ENCODE measurements at places on chromosomes 1 and 21. TPM values are rescaled to one million over a fixed set of nuclear protein-coding genes. Genes with fewer than 3 reads are reported as not detected.

DNA sequence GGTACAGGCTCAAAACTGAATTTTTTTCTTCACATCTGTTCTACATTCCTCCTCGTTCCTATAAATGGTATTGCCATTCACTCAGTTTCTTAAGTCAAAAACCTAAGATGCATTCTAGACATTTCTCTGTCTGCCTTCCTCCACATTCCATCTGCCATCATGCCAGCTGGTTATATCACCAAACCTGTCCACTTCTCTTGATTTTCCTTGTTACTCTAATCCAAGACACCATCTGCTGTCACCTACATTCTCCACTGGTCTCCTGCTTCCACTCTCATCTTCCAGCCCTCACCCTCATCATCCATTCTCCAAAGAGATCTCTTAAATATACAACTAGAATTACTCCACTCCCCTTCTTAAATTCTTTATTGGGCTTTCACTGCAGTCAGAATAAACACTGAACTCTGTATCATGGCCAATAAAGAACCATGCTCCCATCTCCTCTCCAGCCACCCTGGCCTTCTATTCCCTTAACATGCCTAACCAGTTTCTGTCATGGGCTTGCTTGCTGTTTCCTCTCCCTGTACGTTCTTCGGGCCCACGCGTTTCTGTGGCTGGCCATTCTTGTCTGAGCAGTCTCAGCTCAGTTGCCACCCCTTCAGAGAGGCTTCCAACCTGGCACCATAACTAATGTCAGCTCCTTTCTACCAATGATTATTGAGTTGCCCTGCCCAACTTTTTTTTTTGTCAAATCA lies 278.3 kb downstream of the ST6GALNAC3 start:
- DNase-seq = no peak

DNA sequence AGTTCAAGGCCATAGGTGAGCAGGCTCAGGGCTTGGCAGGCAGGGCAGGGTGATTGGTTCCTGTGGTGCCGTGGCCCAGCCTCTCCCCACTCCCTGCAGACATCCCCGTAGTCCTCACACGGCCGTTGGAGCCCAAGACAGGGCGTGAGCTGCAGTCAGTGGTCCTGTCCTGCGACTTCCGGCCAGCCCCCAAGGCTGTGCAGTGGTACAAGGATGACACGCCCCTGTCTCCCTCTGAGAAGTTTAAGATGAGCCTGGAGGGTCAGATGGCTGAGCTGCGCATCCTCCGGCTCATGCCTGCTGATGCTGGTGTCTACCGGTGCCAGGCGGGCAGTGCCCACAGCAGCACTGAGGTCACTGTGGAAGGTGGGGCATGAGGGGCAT lies 71.9 kb downstream of the OBSCN start:
- DNase-seq = no peak

GRCh38 chr1:219278288-219278687 lies 104.6 kb downstream of the LYPLAL1 start:
- peak; percentile 41 for DNase-seq

- DNase-seq = no peak
Measured at GRCh38 chr1:208510192-208510952, 266.2 kb upstream of the PLXNA2 start.

- DNase-seq = no peak
Measured at GRCh38 chr1:32801096-32801715, 16.0 kb downstream of the YARS1 start.

GRCh38 chr1:20148571-20149500 lies 9.7 kb downstream of the PLA2G2F start:
- DNase-seq = no peak

- no peak for DNase-seq
Measured at GRCh38 chr1:92585831-92586230, 99.1 kb upstream of the GFI1 start.

GRCh38 chr1:46517010-46517600 lies 27.5 kb downstream of the DMBX1 start:
- DNase-seq = no peak

- no peak for DNase-seq
Measured at GRCh38 chr1:240278082-240278481, 186.4 kb downstream of the FMN2 start.

DNA sequence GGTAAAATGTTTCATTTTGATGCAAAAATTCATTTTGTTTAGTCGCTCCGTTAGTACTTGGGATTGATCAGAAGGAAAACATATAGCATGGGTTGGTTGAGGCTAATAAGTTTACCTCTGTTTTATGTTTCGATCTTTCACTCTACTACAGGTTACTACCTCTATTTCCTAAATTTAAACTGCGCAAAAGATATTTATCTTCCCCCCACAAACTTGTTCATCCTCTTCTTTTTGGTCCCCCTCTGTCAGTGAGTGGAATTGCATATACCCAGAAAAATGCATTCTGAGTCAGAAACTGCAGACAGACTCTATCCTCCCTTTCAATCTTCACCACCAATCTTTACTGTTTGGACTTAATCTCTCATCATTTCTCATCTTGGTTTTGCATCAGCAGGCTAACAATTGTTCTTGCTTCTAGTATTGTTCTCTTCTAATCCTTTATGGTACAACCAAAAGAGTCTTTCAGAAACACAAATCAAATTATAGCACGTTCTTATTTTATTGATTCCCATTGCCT lies 316.0 kb upstream of the ADGRL4 start:
- no peak for DNase-seq

DNA sequence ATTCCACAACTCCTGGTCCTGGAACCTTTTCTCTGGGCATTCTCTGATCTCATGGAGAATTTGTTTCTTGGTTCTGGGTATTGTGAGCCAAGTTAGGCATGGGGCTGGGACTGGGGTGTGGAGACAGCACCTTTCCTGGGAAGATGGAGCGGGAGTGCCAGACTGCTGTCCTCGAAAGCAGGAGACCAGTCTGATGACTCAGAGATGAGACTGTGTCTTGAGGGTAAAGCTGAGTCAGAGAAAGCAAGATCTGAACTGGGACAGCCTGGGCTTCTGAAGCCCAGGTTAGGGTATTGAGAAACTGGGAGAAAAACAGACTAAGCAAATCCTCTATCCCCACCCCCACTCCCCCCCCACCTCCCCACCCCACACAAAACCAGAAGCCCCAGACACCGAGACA lies 2.2 kb upstream of the KANK4 start:
- DNase-seq = no peak

DNA sequence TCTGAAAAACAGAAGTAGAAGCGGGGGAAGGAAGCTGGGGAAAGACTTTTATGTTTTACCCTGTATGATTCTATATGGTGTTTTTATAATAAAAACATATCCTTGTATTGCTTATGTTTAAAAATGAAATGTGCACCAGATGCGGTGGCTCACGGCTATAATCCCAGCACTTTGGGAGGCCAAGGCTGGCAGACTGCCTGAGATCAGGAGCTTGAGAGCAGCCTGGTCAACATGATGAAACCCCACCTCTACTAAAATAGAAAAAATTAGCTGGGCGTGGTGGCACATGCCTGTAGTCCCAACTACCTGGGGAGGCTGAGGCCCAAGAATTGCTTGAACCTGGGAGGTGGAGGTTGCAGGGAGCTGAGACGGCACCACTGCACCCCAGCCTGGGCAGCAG lies 155.4 kb downstream of the SMYD3 start:
- no peak for DNase-seq

DNA sequence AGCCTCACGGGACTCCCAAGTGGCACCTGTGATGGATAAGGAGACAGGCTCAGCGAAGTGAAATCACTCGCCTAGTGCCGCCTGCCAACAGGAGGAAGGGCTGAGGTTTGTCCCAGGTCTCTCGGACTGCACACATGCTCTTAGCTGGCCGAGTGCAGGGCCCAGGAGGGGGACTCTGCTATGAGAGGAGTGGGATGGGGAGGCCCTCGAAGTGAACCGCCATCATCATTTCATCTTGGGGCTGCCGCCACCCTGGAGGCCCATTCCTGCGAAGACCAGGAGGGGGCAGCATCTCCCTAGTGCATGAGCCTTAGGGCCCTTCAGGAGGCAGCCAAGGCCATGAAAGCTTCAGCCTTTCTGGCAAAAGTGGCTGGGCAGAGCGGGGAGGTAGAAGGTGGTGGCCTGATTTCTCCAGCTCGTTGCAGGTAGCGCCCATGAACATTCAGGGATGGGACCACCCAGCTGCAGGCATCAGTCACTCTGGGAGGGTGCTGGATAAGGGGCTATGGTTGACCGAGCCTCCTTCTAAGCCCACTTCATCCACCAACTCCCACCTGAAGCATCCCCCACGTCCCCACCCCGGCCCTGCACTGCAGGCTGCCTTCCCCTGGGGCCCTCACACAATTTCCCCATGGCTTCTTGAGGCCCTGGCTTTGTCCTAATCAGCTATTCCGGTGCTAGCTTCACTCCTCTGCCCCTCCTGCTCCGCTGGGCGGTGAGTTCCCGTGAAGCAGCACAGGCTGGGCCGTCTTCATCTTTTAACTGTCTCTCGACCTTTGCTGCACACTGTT lies 17.2 kb upstream of the RASSF5 start:
- peak; percentile 59 for DNase-seq

DNA sequence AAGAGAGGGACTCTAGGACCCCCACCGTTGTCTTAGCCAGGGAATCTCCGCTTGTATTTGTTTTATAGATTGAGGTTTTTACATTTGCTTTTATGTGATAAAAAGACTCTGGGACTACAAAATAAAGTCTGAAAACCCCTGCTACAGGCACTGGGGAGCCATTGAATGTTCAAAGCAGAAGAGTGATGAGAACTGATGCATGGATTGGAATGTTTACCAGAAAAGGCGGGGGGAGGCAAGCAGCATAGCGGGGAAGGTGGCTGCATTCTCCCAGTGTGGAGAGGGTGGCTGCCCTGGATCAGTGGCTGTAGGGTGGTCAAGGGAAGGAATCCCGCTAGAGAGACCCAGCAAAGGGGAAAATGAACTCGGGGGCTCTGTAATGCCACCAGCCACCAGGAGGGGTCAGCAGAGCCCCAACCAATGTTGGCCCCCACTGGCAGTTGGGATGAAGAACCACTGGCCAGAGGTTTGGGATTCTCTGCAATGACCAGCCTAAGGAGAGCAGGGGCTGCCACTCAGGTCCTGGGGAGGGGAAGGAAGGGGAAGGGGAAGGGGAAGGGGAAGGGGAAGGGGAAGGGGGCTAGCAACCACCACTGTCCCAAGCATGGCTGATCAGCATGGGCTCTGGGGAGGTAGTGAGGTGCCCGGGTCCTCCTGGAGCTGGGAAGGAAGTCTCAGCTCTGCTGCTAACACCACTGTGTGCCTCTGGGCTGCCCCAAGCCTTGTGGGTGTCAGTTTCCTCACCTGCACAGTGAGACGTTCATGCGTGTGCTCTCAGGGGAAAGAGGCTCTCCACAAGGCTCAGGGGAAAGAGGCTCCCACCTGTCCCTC lies 19.2 kb upstream of the PEF1 start:
- DNase-seq = peak; percentile 48

DNA sequence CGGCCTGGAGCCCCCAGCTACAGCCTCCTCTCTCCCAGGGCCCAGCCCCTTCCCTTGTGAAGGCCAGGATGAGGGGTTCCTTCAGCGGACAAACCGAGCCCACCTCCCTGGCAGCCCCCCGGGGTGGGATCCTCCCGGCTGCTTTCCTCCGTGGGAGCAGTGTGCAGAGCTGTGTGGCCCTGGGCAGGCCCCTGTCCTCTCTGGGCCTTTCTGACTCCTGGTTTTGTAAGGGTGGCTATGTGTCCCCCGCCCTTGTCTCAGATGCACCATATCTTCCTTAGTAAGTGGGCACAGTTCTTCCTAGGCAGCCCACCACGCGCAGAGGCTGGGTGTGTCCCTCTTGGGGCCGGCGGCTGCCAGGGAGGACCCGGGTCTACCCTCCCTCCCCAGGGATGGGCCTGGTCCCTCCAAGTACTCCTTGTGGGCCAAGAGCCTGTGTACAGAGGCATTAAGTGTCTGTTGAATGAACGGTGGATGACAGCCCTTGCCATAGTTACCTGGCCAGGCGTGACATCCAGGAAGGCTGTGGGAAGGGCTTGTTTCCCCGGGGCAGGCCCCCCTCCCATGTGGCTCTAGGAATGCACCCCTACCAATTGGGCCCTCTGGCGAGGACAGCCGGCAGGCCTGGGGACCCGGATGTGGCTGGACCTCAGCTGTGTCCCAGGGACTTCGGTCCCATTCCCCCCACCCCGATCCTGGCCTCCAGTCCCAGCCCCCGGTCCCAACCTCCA lies 3.8 kb downstream of the SMIM1 start:
- DNase-seq = no peak

DNA sequence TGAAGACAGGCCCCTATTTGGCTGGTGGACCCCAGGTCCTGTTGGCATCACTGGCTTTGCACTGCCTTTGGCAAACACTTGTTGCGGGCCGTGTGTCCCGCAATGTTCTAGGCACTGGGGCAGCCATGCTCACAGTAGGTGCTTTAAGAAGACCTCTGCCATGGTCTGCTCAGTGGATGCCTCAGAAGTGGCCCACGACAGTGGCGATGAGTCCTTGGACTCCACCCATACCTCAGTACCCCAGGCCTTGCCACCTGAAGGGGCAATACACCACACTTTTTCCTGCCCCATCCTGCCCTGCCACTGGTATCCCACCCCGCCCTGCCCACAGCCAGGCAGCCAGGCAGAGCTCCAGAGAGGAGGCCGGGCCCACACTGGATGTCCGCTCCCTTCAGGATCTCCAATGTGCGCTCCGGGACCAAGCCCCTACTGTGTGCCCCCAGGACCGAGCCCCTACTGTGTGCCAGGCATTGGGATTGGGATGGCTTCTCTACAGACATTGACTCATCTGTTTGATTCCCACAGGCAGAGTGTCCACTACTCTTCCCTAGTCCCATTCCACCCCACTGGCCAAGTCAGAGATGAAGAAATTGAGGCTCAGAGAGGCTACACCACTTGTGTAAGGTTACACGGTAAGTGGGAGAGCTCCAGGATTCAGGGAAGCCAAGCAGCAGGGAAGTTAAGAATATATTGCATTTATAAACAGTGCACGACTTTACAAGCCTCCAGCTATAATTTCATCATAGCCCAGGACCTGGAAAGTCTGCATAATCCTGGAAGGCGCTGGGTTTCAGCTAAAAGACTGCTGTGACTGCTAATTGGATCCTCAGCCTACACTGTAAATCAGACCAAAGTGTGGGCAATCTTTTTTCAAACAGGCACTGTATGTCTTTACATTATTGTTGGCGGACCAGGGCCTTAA lies 101.6 kb downstream of the DMRTB1 start:
- DNase-seq = no peak

DNA sequence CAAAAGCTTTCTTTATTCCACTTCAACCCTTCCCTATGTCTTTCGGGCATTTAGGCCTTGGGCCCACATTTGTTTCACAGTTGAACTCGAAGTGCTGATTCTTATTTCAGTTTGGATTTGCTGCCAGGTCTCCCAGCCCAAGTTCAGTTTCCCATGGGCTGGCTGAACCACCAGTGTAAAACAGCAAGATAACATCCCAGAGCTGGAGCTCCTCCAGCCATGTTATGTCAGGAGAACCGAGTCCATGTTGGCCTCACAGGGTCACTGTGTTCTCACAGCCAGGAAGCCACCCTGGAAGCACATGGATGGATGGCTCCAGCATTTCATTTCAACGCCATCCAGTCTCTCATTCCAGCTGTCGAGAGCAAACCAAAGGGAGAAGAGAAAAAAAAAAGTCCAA lies 45.2 kb upstream of the RXRG start:
- DNase-seq = no peak

- DNase-seq = no peak
Measured at GRCh38 chr1:188735567-188735966, 1742.1 kb downstream of the BRINP3 start.

The DENND2C gene
- total RNA-seq = 0.22 TPM

The FTCD gene
- total RNA-seq = 1.5 TPM

The ACTA1 gene
- 0.22 TPM for total RNA-seq

The GPR37L1 gene
- total RNA-seq = not detected

The FLG2 gene
- not detected for total RNA-seq

Data from endothelial cell of umbilical vein (primary cell).